ENCODE measurements at places on chromosomes 3 and 15.

GRCh38 chr3:183298701-183299153 lies 45.7 kb downstream of the B3GNT5 start:
- no peak for DNase-seq

DNA sequence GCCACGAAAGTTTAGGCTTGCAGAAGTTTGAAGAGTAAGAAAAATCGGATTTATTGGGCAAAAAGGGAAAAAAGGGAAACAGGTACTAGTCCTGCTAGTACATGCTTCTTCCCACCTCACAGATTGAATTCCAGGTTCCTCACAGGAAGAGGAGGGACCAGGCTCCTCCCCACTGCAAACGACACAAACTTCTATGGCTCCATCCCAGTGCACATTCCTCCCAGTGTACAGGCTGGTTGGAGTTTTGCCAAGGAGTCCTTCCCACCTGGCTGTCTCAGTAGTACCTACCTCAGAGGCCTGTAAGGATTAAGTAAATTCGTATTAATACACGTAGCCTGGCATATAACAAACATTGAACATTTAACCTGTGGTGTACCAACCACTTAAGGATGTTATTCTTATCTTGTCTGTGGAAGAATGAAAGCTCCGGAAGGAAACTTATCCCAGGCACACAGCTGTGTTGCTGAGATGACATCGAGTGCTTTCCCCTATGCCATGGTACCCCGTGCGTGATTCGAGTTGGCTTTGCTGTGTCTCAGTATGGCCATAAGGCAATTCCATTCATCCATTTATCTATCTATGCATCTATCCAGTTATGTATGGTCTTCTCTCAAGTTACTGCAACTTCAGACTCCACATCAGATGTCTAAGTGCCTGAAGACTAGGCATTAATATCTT lies 294.3 kb downstream of the LRTM1 start:
- DNase-seq, result no peak

DNA sequence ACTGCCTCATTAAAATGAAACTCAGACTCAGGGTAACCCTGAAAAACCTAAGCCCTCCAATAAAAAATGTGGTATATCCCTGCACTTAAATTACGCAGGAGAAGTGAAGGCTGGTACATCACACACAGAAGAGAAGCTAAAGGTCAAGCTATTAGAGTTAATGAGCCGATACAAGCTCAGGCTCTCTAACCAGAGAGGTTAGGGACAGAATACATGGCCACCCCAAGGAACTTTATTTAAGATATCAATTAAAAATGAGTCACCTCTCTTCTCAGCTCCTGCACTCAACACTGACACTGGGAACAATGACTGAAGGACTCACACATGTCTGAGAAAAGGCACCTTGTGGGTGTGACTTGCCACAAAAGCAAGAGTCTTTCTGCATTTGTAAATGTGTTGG lies 800.6 kb upstream of the CFAP20DC start:
- DNase-seq, result no peak

DNA sequence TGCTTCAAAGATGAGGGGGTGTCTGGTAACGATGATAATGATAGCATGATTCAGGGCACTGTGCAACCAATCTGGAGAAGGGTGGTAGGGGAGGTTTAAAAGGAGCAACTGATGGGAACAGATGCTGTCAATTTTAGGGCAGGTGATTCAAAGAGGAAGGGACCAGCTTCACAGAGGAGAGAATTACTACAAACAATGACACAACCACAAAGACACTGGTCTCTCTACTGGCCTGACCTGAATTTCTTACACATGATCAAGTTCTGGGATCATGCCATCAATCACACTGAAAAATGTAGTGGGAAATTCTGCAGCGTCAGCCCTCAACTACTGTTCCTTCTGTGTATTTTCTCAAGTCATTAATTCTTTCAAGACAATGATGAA lies 2.6 kb upstream of the CDV3 start:
- DNase-seq, result no peak

- no peak for DNase-seq
Observed at GRCh38 chr3:97389936-97390335, 374.6 kb upstream of the ARL6 start.

DNA sequence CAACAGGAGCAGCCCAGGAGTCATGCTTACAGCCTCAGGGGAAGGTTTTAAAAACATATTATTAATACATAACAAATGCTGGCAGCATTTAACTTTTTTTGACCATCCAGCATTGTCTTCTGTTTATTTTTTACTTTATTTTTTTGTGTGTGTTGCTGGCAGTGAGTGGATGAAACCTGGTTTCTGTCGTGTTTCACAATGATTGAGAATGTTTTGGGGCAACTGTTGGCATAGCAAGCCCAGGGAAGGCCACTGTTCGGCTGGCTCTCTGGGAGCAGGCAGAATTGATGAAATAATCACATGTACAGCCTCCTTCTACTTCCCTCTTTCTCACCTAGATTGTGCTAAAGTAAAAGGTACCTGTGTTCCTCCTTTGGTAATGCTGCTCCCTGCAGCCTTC lies 190.2 kb downstream of the NR1D2 start:
- DNase-seq, result no peak

DNA sequence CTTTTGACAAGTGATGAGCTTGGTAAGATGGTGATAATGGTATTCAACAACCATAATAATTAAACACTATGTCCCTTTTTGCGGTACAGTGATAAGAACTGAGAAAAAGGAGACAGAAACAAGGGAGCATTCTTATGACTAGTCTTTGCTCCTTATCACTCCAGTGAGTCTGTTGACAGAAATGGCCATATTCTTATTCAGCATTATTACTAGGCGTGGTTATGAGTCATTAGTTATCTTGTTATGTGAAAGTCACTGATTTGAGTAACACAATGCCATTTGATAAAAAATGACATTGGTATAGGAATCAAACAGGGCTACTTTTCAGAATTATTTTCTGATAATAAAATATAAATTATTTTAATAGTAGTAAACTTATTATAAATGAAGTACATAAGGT lies 193.5 kb downstream of the C3orf38 start:
- DNase-seq, result no peak

- DNase-seq, result no peak
Observed at GRCh38 chr3:103470498-103470897, 1035.7 kb downstream of the ZPLD1 start.

GRCh38 chr3:114221881-114222264 lies 15.5 kb downstream of the ZNF80 start:
- DNase-seq, result no peak

GRCh38 chr3:149131589-149131988 lies 2.2 kb downstream of the HPS3 start:
- no peak for DNase-seq

GRCh38 chr3:114216186-114216970 lies 21.0 kb downstream of the ZNF80 start:
- DNase-seq, result no peak

GRCh38 chr3:133880886-133881455 lies 14.7 kb downstream of the RAB6B start:
- no peak for DNase-seq

- no peak for DNase-seq
Observed at GRCh38 chr3:14793126-14793857, 25.5 kb upstream of the FGD5 start.

DNA sequence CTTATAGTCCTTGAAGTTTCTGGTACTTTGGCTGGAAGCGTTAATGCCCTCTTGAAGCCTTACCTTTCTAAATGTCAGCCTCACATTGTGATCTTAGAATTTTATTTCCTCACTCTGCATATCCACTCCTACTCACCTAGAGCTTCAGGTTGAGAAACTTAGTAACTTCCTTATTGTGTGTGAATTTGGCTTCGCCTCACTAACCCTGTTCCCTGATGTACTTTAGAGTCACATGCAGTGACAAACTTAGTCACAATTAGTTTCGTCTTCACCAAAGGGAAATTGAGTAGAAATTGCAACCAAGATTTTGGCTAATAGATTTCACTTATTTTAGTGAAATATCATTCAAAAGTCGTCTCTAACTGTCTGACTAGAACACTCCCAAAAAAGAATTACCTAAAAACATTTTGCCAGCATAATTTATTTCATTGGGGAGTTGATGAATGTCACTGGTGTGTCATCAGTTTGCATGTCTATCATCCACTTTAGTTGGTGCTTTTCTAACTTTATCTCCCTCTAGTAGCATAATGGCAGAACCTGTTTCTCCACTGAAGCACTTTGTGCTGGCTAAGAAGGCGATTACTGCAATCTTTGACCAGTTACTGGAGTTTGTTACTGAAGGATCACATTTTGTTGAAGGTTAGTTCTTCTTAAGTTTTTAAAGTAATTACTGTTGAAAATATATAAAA lies 960 bp downstream of the MFN1 start:
- DNase-seq, result no peak

DNA sequence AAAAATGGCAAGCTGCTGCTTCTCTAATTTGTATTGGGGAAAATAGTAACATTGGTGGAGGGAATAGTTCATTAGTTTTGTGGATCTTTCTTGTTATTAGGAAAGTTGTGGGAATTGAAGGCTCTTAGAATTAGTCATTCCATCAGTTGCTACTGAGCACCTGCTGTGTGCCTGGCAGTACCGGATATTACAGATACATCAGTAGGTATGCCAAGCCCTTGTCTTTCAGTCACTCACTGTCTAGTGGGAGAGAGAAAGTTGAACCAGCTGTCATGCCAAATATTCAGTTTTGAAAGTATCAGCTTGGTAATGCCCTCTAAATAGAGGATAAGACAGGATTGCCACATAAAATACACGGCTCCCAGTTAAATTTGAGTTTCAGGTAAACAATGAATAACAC lies 32.5 kb downstream of the IGSF10 start:
- DNase-seq, result no peak

GRCh38 chr3:190229632-190230424 lies 92.4 kb downstream of the CLDN1 start:
- no peak for DNase-seq

DNA sequence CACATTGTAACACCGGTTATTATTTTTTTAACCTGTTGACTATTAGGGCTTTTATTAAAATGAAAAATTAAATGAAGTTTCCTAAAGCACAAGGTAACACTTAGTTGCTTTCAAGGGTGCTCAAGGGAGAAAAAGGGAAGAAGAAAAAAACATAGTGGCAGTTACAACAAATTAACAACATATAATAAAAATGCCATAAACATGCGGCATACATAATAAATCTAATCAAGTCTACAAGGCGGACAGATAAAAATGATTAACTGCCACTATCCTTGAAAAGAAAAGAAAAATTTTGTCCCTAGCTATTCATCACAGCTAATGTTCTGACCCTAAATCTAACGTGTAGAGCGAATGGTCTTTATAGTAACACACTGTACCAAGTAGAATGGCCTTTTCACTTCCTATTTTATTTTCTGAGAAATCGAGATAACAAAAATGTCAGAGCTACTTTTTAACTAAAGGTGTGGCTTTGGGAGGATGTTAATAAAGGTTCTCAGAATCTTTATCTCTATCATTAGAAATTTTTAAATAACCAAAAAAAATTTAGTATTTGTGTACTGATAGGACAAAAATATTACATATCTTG lies 194.9 kb downstream of the FOXP1 start:
- no peak for DNase-seq

GRCh38 chr3:53169045-53169831 lies 8.2 kb downstream of the PRKCD start:
- DNase-seq, result no peak

DNA sequence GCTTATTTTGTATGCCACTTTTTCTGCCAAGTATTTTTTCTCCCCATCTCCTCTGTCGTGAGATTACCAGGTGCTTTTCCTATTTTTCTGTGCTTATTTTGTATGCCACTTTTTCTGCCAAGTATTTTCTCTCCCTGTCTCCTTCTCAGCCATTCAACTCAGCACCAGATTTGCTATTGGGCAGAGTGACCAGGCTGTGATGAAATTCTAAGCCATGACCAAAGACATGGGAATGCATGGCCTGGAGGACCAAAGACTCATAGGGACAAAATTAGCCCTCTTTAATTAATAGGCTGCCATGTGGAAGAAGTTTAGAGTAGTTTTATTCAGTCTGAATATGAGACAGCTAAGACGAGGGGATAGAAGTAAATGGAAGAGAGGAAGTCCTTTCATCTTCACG lies 257.4 kb downstream of the SQOR start:
- DNase-seq, result no peak

DNA sequence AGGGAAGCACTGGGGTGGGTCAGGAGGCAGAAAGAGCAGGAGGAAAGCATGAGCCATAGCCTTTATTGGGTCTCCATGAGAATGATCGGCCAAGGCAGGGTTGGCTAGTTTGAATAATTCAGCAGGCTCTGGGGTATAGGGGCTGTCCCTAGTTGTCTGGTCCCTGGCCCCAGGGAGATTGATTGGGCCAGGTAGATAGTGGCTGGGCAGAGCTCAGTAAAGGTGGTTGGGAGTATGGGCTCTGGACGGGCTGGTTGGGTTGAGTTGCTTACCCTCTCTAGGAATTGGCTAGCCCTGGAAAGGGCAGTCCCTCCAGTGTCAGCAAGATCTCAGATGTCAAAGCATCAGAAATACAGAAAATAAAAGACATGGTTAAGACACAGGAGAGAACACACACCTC lies 148.1 kb downstream of the SHQ1 start:
- no peak for DNase-seq

- no peak for DNase-seq
Observed at GRCh38 chr15:62782896-62783295, 259.7 kb upstream of the TPM1 start.

DNA sequence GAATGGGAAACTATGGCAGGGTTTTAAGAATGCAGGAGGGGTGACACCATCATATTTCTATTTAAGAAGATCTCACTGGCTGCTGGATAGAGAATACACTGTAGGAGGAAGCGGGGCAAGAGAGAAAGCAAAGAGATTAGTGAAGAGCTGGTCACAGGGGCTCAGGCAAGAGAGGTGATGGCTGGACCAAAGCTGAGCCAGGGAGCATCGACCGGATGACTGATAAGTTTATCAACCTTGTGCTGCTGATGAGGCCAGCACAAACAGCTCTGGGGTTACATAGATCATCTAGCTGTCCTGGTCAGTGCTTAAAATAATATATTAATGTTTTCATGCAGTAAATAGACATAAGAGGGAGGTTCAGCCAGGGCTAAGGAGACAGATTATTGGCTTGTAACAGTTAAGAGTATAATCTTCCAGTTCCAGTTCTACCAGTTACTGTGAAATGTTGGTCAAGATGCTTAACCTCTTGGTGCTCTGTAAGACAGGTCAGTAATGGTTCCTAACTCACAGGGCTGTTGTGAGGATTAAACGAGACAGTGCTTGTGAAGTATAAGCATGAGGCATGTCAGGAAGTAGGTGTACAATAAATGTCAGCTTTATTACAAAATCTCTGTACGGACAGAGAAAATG lies 201.0 kb upstream of the FEZF2 start:
- DNase-seq, result no peak

DNA sequence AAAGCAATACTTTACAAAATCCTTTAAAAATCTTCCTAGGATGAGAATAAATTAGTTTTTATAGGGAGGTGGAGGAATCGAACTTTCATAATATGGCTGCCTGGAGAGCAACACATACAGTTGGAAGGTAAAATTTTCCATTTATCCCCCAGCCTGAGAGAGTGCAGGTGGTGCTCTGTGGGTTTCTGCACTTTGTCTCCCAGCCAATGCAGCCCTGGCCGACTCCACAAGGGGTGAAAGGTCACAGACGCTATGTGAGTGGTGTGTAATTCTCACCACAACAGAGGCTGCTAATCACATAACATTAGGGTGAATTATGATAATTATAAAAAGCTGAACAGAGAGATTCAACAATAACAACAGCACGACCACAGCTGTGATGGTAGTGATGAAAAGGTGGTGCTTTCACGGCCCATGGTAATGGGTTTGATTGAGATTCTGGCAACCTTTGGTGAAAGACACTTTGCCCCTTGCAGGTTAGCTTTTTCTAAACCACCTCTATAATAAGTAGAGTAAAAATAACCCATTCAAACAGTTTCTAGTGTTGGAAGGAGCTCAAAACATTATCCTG lies 30.1 kb upstream of the NANOGP8 start:
- DNase-seq, result no peak

All from stimulated activated CD8-positive, alpha-beta memory T cell treated with anti-CD3 and anti-CD28 coated beads, Interleukin-2, amount 100 ng/mL, for 1 hour (primary cell).